NCI-H1417 (cell line): ENCODE measurements at places on chromosomes 12 and 14.

DNA sequence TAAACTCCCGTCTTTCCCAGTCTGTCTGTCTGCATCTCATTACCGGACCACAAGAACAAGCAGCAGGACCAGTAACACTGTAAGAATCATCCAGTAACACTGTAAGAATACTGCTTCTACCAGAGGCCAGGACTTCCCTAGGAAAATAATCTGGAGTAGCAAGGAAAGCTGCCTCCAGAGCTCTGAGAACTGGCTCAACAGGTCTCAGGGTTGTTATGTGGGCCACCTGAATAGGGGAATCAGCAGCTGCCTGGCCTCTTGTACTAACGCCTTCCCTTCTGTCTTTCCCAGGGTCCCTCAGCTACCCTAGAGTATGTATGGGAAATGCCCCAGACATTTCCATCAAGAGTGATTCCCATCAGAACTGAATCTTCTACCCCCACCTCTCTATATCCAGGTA, 954 bp upstream of the SLC39A2 start:
- DNase-seq: no peak

GRCh38 chr12:131583090-131583712, 127.7 kb upstream of the SFSWAP start:
- no peak for DNase-seq

GRCh38 chr12:46815809-46816208, 10.0 kb downstream of the SLC38A4 start:
- no peak for DNase-seq

DNA sequence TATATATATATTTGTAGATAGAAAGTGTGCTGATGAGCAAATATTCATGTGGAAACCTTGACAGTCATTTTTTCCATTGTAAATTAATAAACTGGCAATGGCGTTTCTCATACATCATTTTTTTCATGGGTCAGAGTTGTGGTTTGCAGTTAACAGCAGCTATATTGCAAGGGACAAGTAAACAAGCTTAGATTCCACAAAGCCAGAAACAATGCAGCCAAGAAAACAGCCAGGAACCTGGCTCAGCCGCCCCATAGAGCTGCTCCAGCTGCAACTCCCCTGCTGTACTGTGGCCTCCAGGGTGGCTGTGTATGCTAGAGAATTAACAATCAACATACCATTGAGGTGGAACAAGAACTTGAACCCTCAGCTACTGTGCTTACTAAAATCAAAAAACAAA, 298.2 kb downstream of the TMEM132D start:
- DNase-seq: no peak

GRCh38 chr12:106063826-106064720, 74.7 kb downstream of the NUAK1 start:
- no peak for DNase-seq

DNA sequence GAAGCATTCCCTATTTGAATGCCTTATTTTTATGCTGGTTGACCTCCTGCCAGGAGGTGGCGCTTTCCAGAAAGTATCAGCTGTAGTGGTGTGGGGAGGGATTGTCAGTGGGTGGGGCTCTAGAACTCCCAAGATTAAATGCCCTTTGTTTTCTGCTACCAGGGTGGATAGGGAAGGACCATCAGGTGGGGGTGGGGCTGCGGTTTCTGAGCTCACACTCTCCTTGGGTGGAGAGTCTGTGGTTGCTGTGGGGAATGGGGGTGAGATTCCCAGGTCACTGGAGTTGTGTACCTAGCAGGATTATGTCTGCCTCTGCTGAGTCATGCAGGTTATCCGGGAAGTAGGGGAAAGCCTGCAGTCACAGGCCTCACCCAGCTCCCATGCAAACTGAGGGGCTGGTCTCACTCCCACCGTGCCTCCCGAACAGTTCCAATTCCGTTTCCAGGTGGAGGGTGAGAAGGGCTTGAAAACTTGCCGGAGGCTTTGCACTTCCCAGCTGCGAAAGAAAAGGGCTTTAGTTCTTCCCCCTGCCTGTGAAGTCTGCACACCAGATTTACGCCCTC, 68.3 kb downstream of the ALG10B start:
- no peak for DNase-seq

DNA sequence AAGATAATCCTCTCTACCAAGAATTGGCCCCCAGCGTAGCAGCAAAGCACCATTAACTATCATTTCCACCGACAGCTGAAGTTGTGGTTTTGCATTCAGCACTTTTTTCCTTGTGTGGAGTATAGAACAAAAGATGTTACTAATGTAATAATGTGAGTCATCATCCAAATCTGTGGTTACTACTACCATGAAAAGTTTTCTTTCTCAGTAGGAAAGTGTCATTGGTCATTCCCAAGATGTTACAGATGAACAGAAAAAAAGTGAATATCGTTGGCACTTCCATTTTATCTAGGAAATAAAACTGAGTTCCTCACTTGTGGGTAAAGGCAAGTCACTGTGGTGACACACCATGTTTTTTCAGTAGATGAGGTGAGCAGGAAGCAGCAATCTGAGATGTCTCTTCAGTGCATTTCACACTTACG, 30.3 kb upstream of the IFNG start:
- no peak for DNase-seq

DNA sequence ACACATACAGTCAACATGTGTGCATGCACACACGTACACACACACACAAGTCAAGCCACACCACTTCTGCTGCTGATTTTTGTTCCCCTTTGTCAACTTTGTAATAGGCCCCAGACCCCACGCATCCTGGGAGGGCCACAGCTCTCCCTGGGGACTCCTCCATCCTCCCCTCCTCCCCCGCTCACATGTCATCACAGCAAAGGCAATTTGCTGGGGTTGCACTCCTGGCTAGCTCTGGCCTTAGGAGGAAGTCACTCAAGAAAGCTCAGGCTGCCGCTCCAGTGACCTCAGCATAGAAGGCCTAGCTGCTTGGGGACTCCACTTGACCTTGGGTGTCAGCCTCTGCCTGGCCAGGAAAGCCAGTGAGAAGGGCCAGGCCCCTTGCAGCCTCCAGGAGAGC, 27.2 kb downstream of the NGB start:
- no peak for DNase-seq

DNA sequence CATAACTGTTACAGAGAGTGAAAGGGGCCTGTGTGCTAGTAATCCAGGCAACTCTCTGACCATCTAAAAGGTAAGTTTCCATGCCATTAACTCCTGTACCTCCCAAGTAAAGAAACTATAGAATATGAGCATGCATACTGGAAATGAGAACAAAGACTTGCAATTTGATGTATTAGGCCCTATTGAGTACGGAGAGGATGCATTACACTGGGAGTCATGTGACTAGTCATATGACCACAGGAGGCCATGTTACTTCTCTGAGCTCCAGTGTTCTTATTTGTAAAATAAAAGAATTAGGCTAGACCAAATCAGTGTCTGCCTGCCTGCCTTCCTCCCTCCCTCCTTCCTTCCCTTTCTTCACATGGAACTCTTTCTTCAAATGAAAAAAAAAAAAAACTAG, 440.1 kb upstream of the CCDC196 start:
- DNase-seq: no peak

DNA sequence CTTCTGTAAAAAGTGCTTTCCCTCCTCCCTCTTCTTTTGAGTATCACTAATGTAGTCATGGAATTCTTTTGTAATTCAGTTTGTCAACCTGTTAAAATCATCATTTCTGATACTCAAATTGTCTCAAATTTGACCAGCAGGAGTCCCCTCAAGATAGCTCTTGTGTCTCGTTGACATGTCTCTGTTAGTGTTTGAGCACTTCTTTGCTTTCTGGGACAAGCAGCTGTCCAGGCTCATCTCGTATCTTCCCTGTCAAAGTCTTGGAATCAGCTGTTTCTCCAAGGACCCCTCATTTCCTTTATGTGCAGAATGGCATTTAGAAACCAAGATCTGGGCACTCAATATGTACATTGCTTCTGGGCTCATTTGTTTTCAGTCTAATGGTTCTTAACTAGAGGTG, 10.7 kb downstream of the CIPC start:
- DNase-seq: no peak

DNA sequence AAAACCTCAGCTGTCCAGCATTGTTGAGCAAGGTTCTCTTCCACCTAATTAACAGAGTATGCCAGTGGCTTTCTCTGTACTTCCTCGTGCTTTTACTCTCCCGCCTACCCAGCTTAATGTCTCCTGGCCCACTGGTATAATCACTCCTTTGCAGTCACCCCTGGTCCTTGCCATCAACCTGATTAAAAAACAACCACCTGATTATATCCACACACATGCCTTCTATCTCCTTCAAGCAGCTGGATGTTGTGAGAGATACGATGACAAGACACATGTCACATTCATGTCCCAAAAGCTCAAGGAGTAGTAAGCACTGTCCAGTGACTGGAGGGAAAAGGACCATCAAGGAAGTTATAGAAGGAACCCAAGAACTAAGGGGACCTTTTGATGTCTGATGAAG, 241.3 kb upstream of the GRIP1 start:
- DNase-seq: no peak

DNA sequence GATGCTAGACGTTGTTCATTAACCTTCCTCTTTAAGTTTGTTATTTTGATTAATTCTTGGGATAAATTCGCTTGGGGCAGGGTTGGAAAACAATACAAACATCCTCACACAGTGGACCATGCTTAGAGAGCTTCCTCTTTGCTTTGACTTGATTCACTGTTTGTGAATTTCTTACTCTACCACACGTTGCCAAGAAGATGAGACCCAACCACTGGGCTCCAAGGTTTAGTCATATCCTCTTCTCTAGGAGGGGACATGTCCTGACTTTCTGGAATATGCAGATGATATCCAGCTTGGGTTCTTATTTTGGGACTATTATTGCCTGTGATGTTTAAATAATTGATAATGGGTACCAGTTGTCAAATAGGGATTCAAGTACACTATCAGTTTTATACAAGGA, 428.2 kb downstream of the ATP23 start:
- DNase-seq: no peak

DNA sequence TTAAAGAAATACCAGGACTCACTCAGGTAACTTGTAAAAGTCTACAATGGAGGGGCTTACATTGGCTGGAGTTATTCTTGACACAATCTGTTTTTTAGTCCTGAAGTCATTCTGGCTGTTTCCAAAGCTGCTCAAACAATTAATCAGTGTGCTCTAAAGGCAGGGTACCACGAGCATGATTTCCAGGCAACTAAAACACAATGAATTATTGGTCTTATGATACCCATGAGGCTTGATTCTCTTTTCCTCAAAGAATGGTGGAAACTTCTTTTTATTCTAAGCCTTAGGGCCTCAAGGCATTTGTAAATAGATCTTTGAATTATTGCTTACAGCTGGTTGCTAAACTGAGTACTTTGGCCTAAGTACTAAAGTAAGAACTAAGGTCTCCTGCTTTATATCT, 199.8 kb upstream of the PDZRN4 start:
- no peak for DNase-seq

DNA sequence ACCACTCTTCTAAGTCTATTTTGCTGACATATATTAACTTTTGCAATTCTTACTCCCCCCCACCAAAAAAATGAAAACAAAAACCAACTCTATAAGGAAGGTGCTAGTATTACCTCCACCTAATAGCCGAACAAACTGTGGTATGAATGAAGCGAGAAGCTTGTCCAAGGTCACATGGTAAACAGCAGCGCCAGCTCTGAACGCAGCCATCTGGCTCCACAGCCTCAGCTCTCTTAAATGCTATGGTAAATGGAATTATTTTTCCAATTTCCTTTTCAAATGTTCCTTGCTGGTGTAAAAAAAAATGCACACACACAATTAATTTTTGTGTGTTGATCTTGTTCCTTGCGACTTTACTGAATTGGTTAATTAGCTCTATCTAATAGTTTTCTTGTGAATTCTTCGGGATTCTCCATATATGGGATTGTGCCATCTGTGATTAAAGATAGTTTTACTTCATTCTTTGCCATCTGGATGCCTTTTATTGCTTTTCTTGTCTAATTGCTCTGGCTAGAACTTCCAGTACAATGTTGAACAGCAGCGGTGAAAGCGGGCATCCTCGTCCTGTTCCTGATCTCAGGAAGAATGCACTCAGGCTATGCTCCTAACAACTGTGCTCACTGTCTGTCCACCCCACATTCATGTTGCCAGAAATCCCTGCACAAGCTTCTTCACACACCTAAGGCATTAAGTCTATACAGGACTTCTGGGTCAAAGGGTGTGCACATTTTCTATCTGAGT, 10.7 kb upstream of the C12orf76 start:
- DNase-seq: no peak

DNA sequence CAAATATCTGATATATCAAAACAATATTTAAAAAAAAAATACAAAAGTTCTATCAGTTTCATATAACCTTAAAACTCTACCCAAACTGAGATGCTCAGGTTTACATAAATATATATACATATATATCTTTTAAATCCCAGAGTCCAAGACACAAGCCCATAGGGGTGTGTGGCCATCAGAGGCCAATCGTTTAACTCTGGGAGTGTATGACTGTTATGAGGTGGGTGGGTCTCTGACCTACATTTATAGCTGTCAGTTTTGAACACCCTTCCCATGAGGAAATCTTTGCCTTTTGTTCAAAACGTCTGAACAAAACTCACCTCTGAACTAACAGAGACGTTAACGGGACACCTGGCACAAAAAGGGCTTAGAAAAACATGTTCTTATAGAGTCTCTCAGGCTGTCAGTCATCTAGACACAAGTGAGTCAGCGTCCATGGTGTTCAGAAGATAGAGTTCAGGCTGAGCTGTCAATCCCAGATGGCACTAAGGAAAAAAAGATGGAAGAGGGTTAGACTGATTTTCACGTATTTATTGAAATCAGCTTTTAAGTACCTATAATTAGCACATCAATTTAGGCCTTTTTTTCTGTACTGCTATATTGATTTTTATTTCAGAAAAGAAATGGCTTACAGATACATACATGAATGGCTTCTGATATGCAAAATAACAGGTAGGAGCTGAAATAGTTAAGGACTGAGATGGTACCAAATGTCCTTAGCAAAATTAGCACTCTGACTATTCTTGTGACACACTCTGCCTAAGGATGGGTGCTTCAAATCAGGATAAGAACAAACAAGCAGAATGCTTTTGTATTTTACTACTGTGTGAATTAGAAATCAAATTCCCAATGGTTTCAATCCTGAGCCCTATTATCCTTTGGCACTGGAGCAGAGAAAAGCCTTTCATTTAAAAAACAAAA, 29.2 kb downstream of the HIGD1C start:
- peak; percentile 79 for DNase-seq

DNA sequence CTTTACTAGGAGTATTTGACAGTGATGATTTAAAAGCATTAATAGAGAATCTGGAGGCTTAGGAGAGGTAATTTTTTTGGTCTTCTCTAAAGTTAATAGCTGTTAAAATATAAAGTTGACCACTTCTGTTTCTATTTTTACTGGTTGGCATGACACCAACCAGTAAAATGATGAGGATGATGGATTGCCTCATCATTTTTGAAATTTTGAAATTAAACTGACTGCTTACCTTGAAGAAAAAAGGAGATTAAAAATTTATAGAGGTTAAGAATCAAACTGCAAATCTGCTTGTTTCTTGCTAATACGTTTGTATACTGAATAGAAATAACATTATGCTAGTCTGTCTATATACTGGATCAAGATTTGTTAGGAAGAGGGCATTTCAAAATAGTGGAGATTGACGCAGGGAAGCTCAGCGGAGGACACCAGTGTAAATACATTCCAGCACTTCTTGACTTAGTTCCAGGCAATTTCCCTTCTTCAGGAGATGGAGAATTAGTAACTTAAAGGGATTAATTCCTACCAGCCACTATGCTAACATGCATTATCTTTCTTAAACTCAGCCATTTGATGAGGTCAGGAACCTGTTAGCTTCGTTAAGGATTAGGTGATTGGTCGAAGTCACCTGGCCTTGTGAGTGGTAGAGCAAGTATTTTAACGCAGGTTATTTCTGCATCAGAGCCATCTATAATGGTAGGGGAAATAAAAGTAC, 3.6 kb downstream of the EID3 start:
- DNase-seq: no peak

GRCh38 chr12:89731614-89732013, 23.0 kb upstream of the ATP2B1 start:
- no peak for DNase-seq

- DNase-seq: no peak
Measured at GRCh38 chr12:24937553-24938244, 11.2 kb downstream of the BCAT1 start.
